Hematopoietic multipotent progenitor cell treated with erythropoietin and hydrocortisone succinate and interleukin-3 and kit ligand, for 4 days (in vitro differentiated cells): ENCODE measurements at places on chromosomes 11 and 22.

DNA sequence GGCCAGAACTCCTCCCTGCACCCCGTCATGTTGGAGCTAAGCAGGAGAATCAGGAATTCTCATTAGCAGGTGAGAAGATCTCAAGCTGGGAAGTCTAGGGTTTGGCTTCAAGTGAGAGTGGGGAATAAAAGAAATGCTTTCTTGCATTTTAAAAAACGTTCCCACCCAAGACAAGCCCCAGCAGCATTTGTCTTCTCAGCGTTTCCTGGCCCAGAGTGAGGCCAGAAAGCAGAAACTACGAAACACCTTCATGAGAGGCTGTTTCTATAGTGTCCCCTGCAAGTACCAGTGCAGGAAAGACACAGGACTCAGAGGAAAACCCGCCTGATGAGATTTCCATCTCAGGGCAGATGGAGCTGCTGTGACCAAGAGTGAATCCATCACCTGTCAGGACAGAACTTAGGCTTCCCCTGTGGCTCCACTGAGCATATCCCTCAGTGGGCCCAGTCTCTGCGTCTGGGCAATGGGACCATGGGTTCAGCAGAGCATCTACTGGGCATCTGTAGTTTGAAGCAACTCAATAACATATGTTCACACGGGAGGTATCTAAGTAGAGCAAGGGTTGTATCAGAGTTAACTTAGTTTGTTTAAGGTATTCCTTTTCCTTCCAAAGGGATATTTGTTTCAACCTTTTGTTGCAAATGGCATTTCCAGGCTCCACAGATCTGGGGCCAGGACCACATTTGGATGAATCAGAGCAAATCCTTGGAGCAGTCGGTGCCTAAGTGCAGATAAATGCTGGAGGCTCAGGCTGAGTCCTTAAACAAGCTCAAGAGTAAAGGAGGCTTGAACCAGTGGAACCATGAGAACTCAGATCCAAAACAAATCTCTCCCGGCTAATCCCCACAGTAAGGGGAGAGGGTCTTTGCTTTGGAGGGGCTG lies 548.3 kb downstream of the MIAT start:
- no peak for DNase-seq

DNA sequence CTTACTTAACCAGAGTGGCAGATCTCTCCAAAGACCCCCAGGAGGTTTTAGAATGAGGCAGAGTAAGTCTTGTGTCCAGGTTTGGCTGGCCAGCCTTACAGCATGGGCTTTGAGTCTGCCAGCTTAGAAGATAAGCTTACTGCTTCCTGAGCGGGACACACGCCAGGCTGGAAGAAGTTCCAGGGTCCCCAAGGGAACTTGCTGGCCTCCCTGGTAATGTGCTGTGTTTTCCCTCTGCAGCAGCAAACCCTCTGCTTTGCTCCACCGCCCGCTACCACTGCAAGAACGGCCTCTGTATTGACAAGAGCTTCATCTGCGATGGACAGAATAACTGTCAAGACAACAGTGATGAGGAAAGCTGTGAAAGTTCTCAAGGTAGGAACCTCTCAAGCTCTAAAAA lies 154.2 kb downstream of the LDLRAD3 start:
- no peak for DNase-seq

GRCh38 chr22:20204806-20205205 lies 54.0 kb upstream of the CCDC188 start:
- DNase-seq: no peak

- DNase-seq: no peak
Observed at GRCh38 chr11:7603031-7603781, 70.1 kb downstream of the CYB5R2 start.
